ENCODE measurements at places on chromosomes 2 and 18.

- DNase-seq, result no peak
Measured at GRCh38 chr18:52394602-52395001, 54.6 kb downstream of the DCC start.

- DNase-seq, result no peak
Measured at GRCh38 chr2:14743861-14744260, 111.3 kb downstream of the LRATD1 start.

DNA sequence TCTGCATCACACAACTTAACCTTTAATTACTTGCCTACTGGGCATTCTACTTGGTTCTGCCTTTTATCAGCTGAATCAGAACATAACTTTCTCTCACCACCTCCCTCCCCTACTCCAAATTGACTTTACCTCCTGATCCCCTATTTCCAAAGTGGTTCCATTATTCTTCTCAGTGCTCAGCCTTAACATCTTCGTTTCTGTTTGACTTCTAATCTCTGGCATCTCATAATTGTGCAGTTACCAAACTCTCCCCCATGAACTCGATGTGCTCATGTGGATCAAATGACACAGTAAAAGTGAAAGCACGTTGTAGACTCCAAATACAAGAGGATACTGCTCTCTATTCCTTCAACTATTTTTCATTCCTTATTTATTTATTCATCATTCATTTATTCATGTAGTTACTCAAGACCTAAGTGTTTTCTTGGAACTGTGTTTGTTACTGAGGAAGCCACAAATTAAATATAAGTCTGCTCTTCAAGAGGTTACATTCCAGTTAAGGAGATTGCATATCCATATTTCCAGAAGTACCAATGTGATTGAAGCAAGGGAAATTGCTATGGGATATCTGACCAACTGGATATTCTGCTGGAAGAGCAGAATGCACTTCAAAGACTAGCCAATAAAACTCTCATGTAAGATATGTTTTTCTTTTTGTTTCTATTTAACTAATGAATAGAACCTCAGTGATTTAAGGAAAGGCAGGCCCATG is 158.8 kb downstream of the TMEFF2 start:
- DNase-seq, result no peak

- DNase-seq, result no peak
Measured at GRCh38 chr2:39419282-39420223, 17.5 kb downstream of the MAP4K3 start.

DNA sequence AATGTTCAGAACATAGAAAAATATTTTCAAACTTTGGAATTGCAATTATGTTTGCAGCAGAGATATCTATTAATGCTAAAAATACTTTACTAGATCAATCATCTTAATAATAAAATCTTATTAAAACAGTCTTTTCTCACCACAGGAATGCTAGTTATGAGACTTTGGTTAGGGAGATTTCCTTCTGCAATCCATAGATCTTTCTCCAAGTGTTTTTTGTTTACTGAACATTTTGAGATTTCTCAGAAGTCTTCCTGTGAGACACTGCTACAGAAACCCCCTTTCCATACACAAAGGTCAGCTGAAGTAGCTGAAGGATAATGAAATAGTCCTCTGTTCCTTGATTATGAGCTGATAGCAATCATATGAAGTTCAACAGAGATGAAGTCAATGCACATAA is 59.4 kb upstream of the RAPH1 start:
- no peak for DNase-seq

DNA sequence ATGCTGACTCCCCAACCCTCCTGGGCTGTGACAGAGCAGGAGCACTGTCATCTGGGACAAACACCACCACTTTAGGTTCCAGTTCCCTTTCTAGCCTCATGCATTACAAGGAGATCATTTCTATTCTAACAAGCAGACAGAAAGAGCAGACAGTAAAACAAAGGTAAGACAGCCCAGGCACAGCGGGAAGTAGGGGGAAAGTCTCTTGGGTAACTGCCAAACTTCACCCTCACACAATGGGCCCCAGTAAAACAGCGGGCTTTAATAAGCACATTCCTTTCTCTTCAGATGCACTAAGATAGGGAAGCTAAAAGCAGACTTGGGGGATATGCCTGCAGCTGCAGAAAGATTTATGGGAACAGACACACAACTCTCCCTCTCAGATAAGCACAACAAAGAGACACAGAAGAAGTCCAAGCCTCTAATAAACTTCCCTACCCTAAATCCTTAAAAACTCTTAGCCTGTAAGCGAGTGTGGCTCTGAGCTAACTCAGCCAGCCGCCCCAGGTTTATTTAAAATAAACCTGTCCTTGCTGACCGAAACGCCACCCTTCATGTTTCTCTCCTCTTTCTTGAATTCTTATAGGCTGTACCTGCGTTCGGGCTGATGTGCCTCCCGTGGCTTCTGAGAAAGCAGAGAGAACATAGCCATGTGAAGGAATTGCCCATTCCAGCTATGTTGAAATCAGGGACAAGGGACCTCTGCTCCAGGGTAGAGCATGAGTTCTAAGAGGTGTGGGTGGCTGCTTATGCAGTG is 726.8 kb upstream of the DDX18 start:
- no peak for DNase-seq
